ENCODE measurements at places on chromosomes 5 and 9.

- DNase-seq: no peak
Observed at GRCh38 chr9:15417626-15418025, 5.0 kb upstream of the SNAPC3 start.

DNA sequence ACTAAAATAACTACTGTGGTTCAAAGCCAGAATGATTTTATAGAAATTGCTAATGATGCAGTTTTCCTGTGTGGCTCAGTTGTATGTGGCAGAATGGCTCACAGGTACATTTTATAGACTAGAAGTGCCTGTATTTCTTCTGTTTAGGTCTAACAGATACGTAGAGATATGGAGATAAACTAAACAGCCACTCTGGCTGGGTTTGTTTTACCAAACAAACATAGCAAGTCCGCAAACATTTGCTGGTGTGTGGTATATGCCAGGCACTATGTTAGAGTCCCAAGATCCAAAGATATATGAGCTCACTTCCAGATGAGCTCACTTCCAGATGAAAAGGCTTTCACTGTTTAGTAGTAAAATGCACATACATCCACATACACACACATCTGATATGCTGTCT lies 24.4 kb downstream of the ADRB2 start:
- DNase-seq: no peak

- DNase-seq: no peak
Observed at GRCh38 chr9:98906273-98907040, 37.2 kb upstream of the COL15A1 start.

DNA sequence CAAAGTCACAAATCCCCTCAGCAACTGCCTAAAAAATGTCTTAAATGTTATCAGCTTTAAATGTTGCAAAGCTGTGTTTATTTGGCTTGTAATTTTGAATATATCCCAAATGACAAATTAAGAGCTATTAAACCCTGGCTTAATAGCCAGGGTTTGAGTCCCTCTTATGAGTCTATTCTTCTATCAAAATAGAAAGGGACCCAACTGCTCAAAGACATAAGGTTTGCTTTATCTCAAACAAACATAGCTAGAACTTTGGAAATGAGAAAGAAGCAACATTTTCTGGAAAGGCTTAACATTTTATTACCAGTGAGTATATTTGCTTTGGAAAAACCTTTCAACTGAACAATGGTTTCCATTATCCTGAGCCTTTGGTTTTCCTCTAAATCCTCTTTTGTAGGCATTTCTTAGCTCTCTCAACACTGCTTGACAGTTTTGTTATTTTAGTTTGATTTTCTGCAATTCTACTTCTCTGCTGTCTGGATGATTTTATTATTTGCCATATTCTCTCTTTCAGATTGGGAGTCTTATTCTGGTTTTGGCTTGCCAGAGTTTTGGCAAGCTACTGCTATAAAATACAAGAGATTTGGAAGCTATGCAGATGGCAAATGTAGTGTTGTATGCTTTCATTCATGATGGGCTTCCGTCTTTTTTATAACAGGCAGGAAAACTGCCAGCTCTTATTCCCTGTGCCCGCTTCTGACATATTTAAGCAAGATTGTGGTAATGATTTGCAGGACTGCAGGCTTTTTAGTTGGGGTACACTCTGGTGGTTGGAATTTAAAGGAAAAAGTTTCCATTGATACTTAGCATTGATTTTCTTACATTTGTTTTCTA lies 734.9 kb downstream of the DTWD2 start:
- no peak for DNase-seq

GRCh38 chr9:133605856-133606707 lies 3.1 kb downstream of the FAM163B start:
- DNase-seq: no peak

DNA sequence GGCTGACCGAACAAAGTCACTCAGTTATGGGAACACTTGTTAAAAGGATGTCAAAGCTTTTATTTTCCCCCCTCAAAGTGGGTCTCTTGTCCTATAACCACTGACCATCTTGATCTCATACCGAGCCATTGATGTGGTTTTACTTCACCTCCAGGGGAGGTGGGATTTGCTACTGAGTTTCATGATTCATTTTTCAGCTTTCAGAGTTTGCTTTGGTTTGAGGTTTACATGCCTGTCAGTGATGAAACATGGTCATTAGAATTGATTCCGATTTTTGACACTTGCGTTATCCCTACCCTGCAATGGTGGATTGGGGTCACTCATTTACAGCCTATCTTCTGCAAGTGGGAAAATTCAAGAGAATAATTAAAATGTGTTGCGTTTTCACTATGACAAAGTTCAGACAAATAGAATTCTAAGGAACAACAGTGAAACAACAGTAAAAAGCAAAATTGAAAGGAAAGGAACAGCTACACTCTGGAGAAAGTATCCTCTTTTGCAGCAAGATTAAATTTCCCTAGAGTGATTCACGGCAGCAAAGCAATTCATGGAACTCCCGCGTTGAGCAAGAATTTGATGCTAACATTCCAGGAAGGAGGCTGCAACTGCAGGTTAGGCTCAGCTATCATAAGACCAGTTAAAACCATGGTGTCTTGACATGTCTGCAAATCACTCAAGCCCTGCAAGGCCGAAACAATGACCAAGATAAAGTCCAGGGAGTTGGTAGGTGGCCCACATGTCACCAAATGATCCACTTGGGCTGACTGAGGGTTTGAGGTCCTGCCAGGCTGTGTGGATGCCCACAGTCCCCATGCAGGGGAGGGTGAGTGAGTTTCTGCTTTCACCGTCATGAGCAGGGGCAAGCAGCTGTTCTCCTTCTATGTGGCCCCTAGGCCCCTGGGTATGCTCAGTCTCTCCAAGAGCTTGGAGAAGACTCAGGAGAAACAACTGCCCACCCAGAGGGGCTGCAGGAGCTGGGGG lies 9.4 kb downstream of the GADD45G start:
- DNase-seq: no peak

DNA sequence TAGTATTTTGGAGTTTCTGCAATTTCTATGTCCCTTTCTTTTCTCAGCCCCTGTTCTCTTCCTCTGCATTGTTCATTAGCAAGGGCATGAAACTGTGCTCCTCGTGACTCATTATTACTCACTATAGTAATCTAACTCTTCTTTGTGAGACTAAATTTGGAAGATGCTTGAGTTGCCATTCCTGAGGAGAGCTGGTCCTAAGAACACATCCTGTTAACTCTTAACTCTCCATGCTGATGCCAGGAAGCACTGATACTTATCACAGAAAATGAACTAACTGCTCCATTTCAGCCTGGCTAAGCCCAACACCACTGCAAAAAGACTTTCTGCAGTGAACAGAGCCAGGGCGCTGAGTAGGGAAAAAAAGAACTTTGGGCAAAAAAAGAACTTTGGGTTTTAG lies 10.6 kb upstream of the CSNK1A1 start:
- no peak for DNase-seq

DNA sequence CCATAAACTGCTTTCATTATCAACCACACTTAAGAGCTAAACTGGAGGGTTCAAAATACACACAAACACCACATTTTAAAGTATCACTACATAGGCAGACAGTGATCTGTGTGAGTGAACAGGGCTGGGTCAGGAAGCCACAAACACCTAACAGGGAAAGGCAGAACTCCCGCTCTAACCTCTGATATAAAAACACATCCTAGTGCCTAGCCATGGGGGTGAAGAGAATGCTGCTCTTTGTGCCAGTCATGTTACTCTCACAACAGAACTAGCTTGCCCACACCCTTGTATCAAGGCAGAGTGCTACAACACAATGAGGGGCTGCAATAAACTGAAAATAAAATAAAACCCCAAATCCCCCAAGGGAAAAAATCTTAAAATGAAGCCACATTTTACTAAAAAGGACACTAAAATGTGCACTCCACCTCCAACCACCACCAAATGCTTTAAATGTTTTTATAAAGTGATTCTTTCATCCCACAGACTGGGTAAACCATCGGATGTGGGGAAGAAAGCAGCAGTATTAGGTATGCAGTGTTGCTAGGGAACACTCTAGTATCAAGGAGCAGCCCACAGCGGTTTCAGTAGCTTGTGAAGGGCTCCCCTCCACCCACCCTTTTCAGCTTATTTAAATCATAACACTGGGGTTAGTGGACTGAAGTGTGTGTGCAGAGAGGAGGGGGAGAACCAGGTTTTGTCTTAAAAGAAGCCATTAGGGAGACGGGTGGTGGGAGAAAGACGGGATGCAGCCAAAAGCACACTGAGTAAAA lies 64.5 kb downstream of the TMEM161B start:
- peak; percentile 18 for DNase-seq

- no peak for DNase-seq
Observed at GRCh38 chr9:16150501-16150900, 597.7 kb downstream of the CCDC171 start.

DNA sequence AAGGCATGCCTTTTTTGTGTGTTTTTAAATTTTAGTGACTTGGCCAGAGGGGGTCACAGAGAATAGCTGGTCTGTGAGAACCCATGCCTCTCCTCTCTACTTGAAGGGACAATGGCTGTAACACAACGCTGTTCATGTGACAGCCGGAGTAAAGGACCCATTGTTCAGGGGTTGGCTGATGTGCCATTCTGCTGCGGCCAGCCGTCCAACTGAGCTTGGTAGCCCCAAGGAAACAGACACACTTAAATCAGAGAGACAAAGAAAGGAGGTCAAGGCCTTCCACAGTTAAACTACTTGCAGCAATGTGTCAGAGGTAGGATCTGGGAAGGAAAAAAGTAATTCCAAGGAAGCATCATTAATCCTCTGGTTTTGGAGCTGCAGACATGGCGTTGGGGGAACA lies 8.1 kb downstream of the MEGF10 start:
- DNase-seq: no peak

- no peak for DNase-seq
Observed at GRCh38 chr5:168575391-168576372, 3.5 kb downstream of the PANK3 start.

DNA sequence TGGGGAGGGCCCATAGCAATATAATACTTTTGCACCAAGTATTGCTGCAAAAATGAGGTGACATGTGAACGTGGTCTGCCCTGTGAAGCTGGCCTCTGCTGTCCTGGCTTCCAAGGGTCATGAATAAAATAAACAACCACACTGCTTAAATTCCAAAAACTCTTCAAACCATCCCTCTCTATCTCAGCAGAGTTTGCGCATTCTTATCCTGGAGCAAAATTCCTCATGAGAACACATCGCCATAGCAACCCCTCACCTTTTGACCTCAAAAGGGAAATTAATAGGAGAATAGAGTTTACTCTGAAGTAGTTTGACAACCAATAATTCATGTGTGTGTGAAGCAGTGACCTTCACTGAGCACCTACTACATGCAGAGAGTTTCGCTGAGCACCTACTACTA lies 342.9 kb downstream of the SPOCK1 start:
- DNase-seq: no peak
